ENCODE measurements at places on chromosomes 5 and 9.

GRCh38 chr9:9552665-9553064 lies 1060.1 kb downstream of the PTPRD start:
- no peak for DNase-seq

GRCh38 chr9:4812858-4813257 lies 20.1 kb downstream of the RCL1 start:
- DNase-seq = no peak

DNA sequence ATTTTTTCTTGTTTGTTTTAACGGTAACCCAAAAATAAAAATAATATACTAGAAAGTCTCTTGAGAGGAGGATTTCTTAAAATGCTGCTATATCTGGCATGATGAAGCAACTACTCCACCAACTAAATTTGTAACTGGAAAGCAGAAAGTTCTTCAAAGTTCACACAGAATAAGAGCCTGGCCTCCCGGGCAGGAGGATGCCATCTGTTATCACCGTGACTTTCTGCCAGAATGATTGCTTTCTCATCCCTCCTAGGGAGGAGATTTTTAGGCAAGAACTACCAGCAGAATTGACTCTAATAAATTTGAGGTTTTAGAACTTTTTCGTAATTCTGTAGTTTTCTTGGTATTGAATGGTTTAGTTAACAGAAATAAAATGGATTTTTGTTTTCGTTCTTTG lies 464.6 kb upstream of the ACTBL2 start:
- no peak for DNase-seq

- no peak for DNase-seq
These were observed 110.1 kb upstream of the GRIN3A start for GRCh38 chr9:101848485-101848919.

DNA sequence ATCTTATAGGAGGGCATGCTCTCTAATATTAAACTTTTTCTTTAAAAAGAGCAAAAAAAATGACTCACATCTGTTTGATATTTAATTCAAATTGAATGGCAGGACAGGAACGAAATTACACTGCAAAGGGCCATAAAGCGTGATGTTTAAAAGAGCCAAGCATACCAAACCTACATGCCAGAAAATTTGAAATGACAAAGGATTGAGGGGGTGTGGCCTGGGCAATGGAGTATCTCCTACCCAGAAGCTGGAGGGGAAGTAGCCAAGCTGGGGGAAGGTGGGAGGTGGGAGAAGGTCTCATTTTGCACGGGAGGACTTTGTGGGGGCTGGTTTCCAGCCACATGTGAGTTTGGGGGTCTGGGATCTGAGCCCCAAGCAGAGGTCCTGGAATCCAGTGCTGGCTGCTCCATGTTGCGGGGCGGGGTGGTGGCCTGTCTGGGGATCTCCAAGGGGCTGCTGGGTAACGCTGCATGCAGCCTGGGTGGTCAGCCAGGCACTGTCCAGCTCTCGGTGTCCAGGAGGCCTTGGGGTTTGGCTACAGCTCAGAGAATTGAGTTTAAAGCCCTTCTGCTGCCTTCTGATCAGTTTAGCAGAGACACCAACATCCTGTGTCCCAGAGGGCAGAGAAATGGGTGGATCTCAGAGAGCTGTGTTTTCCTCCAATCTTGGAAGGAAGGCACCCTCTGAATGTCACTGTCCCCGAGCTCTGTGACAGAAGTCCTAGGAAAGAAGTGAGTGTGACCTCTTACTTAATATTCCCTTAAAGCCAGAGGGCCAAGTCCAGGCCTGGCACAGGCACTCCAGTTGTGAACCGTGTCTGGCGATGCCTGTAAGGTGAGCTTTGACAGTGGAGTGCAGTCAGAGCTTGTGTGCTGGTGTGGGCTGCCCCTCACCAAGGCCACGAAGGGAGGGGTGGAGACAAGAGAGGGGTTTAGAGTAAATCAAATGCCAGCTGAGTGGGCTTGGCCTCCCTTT lies 7.6 kb downstream of the DCANP1 start:
- no peak for DNase-seq
